ENCODE measurements at places on chromosomes 4 and X.

- DNase-seq: no peak
Observed at GRCh38 chr4:99473131-99473530, 37.7 kb upstream of the C4orf17 start.

GRCh38 chr4:126046081-126046614 lies 731.4 kb downstream of the FAT4 start:
- DNase-seq: peak; percentile 3

DNA sequence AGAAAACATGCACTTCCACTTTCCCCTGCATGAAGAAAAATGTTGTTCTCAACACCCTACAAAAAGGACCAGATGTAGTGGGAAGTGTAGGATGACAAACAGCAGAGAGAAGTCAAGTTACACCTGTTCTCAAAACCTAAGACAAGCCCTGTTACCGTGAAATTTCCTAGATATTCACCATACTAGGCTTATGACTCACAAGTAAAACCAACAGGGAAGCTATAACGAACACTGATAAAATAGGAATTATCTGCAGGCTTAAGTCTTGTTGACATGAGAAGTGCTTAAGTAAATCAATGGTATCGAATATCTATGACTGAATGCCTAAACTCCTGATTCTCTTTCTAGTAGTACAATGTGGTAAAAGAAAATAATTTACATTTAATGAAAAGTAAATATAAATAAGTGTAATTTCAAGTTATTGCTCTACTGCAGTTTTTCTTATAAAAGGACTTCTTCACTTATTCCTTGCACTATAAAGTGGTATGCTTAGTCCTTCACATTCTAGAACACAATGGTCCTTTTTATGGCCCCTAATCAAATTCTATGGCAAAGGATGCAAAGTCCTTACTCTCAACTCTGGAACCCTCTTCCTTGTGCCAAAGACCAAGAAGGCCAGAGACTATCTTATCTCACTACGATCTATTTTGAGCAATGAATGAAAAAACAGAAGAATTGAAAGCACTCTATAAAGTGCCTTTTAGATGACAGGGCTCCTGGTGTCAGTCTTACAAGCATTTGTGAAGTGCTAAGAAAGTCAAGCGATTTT lies 19.6 kb downstream of the AP1S2 start:
- no peak for DNase-seq

DNA sequence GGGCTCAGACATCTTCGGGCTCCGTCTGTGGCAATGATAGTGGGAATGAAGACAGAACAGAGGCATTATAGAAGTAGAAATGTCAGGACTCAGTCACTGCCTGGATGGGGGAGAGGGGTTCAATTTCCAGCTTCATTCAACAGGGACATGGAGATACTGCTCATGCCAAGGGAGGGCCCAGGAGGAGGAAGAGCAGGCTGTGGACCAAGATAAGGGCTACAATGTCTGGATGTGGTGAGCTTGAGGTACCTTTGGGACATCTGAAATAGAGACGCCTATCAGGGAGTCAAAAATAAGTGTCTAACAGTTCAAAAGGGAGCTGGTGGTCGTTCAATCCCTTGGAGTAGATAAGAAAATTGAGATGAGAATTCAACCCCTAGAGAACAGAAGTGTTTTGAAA lies 34.5 kb downstream of the ELF4 start:
- DNase-seq: no peak

DNA sequence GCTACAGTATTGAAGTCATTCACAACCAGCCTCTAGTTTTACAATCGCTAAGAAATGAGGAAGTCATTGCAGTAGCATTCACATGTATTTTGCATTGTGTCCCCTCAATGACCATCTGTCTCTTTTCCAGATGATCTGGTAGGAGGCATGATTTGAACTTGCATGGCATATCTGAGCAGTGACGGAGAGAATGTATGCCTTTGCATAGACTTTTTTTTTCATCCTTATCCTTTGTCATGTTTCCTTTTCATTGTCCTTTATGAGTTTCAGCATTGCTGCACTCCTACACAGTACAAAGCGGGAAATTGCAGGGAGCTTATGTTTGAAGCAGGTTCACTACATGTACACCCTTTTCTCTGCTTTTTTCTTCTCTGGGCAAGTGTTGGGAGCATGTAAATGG lies 516.4 kb upstream of the GRIA3 start:
- DNase-seq: no peak

DNA sequence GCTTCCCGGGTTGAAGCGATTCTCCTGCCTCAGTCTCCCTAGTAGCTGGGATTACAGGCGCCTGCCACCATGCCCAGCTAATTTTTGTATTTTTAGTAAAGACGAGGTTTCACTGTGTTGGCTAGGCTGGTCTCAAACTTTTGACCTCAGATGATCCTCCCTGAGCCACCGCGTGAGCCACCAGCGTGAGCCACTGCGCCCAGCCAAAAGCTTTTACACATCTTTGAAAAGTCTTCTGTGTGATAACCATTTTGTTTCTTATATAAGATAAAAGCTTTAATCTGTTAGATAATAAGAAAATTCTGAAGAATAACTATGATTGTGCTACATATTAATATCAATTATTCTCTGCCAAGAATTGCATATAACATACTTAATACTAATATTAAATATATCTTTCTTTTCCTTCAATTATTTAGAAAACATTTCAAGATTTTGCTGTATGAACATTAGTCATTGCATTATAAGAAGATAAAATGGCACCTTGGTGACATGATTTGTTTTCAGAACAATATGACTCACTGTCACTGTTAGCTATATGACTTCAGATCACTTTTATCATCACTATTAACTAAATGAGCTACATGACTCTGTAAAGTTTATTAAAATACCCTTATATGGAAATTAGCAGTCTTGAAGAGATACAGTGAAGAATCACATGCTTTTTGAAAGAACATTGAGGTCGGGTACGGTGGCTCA lies 33.4 kb downstream of the RUFY3 start:
- peak; percentile 2 for DNase-seq

- no peak for DNase-seq
Observed at GRCh38 chr4:165383591-165384073, 4.8 kb downstream of the CPE start.

- peak; percentile 69 for DNase-seq
Observed at GRCh38 chr4:83358410-83358809, 23.8 kb upstream of the HPSE start.

- no peak for DNase-seq
Observed at GRCh38 chrX:103155201-103155600, 59.7 kb upstream of the BEX4 start.

- peak; percentile 13 for DNase-seq
Observed at GRCh38 chrX:149825424-149825823, 43.7 kb downstream of the MAGEA9 start.

DNA sequence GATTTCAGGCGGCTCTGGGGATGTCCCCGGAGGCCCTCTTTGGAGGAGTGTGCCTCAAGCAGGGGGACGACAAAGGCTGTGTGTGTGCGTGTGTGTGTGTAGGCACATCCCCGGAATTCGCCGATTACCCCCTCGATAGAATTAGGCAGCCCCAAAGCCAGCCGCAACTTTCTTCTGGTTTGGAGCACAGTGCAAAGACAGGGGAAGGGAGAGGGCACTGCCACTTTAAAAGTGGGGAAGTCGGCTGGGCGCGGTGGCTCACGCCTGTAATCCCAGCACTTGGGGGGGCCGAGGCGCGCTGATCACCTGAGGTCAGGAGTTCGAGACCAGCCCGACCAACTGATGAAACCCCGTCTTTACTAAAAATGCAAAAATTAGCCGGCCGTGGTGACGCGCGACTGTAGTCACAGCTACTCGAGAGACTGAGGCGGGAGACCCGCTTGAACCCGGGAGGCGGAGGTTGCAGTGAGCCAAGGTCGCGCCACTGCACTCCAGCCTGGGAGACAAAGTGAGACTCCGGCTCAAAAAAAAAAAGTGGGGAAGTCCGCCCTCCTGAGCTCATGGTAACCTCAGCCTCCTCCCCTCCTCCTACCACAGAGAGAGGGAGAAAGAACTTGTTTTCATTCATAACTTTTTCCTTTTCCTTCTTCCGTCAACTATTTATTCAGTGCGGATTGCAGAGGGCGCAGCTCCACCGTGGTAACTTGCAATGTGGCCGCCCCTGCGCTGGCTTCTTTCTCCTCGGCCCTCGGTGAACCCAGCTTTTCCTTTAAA lies 2.4 kb downstream of the SPRY1 start:
- DNase-seq: peak; percentile 12

DNA sequence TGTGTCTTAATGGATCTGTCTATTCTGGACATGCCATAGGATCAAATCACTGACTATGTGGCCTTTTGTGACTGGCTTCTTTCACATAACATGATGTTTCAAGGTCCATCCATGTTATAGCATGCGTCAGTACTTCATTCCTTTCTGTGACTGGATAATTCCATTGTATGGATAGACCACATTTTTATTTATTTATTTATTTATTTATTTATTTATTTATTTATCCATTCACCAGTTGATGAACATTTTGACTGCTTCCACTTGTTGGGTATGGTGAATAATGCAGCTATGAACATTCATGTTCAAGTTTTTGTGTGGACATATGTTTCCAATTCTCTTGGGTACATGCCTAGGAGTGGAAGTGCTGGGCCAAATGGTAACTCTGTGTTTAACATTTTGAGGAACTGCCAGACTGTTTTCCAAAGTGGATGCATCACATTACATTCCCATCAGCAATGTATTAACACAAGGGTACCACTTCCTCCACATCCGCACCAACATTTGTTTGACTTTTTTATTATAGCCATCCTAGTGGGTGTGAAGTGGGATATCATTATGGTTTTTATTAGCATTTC lies 14.0 kb downstream of the RTL5 start:
- no peak for DNase-seq

GRCh38 chr4:109967798-109968520 lies 55.3 kb downstream of the EGF start:
- peak; percentile 35 for DNase-seq

DNA sequence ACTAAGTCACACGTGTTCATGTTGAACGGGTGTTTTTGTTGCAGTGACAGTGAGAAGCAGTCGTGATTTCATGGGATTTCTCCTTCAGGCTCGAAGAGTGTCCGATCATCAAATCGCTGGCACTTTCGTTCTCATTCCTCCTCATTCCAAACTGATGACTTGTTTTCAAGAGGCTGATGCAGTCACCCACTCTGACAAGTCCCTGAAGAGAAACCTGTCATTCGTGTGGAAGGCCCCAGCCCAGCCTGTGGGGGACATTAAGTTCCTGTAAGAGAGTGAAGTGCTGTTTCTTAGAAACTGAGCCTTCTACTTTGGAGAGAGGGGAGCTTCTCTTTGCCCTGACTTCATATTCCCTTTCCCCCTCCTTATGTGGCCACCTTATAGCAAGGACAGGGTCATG lies 8.0 kb downstream of the REELD1 start:
- peak; percentile 75 for DNase-seq

DNA sequence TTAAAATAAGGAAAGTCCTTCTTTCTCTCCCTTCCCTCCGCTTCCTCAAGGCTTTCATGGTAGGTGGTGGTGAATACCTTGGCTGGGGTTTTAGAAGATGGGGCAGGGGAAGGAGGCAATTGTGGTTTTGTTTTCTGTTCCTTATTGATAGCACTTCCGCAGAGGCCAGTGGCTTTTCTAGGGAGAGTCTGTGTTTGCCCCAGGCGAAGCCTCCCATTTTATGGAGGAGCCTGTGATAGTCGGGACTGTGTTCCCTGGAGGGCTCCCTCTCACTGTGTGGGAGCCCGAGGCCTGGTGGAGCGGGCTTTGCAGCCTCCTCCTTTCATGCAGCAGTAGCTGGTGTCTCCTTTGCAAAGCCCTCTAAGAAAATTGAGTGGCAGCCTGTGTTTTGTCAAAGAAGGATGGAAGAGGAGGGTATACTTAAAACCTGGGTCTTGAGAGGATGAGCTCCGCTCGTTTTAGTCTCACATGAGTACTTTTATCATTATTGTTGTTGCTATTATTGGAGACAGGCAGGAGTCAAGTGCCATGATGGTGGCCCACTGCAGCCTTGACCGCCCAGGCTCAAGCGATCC lies 29.8 kb upstream of the STOX2 start:
- no peak for DNase-seq

DNA sequence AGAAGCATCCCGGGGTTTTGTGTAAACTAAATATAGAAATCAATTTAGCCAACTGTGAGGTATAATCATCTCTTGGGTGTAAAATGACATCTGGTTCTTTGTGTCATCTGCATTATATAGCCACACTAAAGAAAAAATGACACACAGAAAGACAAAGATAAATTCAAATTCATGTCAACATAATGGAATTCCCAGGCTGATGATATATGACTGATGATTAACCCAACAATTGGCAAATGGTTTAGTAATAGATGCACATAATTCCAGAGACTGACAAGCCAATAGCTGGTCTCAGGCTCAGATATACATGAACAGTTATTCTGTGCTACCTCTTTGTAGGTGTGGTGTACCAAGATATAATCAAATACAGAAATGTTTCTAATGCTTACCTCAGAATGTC lies 375.4 kb upstream of the PITX2 start:
- no peak for DNase-seq

- no peak for DNase-seq
Observed at GRCh38 chr4:26213317-26213716, 107.5 kb upstream of the RBPJ start.

- peak; percentile 89 for DNase-seq
Observed at GRCh38 chrX:151871244-151871643, 41.4 kb upstream of the MAGEA4 start.

DNA sequence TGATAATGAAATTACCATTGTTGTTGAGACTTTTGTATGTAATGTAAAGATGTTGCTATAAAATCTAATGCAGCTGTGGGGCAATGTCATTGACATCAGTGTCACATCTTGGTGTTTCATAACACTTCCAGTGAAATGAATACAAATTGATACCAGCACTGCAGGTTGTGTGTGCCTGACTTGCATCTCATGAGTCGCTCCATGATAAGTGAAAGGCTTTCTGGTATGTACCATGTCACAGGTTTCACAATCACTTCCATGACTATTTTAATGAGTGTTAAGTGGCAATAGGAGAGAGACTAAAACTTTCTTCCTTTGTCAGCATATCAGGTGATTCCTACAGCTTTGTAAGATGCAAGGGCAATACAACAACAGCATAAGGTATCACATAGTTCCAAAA lies 94.4 kb downstream of the ABCB7 start:
- DNase-seq: no peak

DNA sequence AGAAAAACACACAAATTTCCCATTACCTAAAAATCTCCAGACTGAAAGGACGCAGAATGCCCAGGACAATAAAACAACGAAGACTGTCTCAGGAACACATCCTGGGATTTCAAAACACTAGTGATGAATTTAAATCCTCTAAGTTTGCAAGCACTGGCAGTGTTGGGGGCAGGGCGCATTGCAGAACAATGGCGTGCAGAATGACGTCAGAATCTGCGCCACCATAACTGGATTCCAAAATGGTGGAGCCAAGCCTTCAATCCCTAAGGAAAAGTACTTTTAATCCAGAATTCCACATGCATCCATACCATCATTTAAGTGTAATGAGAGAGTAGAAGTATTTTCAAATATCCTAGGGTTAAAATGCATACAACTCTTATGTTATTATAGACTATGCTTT lies 679.1 kb downstream of the TRIML1 start:
- no peak for DNase-seq

- DNase-seq: no peak
Observed at GRCh38 chrX:95893636-95894035, 791.0 kb upstream of the DIAPH2 start.

- DNase-seq: no peak
Observed at GRCh38 chr4:70359115-70359661, 1.4 kb upstream of the SMR3A start.

- no peak for DNase-seq
Observed at GRCh38 chr4:120750152-120750525, 172.4 kb downstream of the PRDM5 start.

GRCh38 chr4:52103319-52103718 lies 52.2 kb downstream of the SPATA18 start:
- peak; percentile 16 for DNase-seq
